ENCODE measurements at places on chromosomes 3 and 15.

GRCh38 chr3:141239511-141240281, 8.1 kb downstream of the PXYLP1 start:
- no peak for DNase-seq

- DNase-seq, result no peak
Observed at GRCh38 chr15:21262851-21263425, 177.4 kb downstream of the POTEB3 start.

- no peak for DNase-seq
Observed at GRCh38 chr15:97520689-97521088, 439.8 kb upstream of the ARRDC4 start.

GRCh38 chr3:64341296-64341695, 116.0 kb upstream of the PRICKLE2 start:
- no peak for DNase-seq

GRCh38 chr3:140748903-140749302, 71.0 kb downstream of the TRIM42 start:
- no peak for DNase-seq

GRCh38 chr15:90586948-90587347, 57.2 kb downstream of the CRTC3 start:
- DNase-seq, result no peak

DNA sequence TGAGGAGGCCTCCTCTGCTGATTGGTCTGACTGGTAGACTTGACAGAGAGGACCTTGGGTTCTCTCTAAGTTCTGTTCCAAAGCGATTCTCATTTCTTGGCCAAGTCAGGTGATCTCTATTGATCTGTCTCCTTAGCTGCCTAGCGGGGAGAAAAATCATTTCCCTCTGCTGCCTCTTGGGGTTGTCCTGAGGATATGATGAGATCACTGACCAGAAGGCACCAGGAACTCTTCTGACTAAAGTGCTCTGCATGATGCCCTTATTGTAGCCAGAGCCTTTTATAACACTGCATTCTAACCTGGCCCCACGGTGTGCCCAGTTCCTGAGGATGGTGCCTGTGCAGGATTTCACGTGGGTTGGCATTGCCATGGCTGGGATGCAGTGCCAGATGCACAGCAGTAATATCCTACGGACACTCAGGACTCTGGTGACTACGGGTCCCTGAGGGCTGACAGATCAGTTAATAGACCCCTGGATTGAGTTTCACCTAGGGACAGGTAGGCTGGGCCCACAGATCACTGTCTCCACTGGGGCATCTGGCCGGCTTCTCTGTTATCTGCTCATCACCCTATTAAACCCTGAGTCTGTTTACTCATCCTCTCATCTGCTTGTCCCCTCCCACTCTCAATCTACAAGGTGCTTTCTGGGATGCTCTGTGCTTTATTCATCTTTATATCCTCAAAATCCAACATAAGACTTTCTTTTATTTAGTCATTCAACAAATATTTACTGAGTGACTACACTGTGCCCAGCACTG, 3.9 kb upstream of the HEG1 start:
- no peak for DNase-seq
